Heart left ventricle (tissue), 16 donors: ENCODE measurements at places on chromosomes 7 and 10.
A peak's percentile ranks its signal among the peaks of the same experiment; 100 is the strongest.

GRCh38 chr10:97182288-97182990 lies 3.3 kb downstream of the SLIT1 start:
- DNase-seq = no peak

DNA sequence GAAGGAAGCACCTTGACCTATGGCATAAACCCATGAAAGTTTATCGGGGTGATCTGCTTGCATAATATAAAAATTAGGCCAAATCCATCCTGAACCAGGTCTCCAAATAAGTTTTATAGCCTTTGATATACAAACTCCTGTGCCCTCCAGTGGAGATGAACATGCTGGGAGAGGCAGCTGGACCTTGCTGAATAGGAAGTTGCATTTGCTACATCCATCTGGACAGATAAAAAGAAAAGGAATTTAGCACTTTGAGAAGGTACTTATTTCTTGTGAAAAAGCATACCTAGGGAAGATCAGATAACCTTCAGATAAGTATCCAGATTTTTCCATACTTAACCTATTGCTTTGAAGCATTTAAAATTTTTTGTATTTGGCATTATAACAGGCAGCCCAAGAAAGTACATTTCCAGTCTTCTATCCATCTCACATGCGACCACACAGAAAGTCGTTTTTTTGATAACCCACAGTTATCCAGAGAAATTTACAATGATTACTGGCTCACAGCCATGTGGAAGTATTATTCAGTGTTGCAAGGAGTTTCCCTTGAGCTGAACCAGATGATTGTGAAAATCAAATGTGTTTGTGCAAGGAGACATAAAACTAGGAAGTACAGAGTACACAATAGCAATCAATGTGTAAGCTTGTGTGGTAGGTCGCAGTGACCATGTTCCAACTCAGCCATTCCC lies 124.4 kb upstream of the STK17A start:
- no peak for DNase-seq

DNA sequence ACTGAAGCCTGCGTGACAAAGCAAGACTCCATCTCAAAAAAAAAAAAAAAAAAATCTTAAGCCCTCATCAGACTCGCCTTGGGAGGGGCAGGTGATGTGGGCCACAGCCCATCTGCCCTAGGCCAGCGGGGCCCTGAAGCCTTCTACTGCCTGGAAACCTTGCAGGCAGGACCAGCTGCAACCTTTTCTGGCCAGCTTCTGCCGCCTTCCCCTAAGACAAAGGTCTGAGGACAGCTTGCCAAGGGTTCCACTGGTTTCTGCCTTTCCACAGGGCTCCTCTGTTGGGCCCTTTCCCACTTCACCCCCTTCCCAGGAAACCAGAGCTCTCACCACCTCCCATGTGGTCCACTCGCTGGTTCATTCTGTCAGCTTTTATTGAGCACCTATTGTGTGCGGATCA lies 35.2 kb downstream of the UBTD1 start:
- DNase-seq = no peak

DNA sequence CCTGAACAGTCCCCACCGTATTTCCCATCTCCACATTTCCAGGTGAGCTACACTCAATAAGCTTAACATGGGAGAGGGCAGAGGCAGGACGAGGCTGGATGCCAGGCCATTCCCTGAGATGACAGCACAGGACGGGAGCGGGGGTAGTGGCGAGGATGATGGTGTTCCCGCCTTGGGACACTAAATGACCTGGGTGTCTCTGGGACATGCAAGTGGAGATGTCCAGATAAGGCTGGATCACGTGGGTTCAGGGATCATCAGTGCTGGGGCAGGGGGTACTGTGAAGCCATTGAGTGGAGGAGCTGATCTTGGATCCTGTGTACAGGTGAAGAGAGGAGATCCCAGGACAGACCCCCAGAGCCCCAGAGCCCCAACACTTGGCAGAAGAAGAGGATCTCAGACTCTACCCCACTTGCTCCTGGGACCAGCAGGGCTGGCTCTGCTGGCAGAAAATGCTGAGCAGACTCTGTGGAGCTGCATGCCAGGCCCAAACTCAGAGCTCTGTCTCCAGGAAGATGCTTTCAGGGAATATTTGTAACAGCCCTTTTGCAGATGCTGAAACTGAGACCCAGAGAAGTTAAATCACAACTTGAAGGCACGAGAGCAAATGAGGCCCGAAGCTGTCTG lies 29.7 kb upstream of the HSPA12A start:
- no peak for DNase-seq

DNA sequence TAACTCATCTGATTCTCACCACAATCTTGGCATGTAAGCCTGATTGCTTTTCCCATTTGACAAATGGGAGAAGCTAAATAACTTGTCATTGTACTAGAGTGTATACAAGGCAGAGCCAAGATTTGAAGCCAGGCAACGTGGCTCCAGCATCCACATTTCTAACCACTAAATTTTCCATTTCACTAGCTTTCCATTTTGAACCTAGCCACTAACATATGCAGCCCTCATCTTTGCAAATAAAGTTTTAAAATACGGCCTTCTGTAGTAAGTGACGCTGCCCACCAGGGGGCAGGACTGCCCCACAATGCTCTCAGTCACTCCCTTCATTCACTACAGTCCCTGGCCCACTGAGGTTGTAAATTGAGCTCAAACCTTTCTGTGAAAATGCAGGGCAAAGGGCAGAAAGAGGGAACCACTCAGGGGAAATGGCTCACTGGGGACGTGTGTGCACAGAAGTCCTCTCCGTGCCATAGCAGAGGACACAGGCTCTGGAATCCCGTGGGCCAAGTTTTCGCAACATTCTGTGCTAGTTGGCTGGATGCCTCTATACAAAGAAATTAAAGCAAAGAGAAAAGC lies 315.7 kb downstream of the TNS3 start:
- peak; percentile 50 for DNase-seq
